ENCODE measurements at places on chromosomes 7 and 10.

DNA sequence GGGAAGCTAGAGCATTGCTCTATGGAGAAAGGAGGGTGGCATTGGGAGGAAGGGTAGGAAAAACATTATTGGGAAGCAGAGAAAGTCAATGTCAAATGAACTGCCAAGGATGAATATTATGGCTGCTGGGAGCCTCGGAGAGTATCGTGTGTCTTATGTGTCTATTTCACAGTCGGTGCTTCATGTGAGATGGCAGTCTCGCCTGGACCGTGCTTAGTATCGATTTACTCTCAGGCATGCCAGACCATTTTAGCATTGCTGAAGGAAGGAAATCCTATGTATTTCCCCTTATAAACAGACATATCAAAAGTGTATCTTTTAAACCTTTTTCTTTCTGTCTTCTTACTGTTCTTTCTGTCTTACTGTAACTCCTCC, 612.6 kb downstream of the AUTS2 start:
- no peak for DNase-seq

GRCh38 chr7:38561166-38561565, 70.0 kb downstream of the AMPH start:
- DNase-seq, result no peak

DNA sequence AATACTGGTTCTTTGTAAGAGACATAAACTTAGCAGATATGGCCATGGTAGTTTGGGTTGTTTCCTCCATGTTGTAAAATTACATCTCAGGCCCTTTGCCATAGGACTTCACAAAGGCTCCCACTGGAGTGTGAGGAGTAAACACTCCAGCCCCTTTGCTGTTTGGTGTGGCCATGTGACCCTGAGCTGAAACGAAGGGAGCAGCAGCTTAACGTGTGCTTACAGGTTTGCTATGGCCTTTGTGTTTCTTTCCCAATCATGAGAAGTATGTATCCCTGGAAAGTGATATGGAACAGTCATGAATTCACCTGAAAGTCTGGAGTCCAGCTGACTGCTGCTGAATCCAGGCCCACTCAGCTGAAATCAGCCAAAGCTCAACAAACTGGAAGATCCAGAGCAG, 23.8 kb upstream of the SFTPA1 start:
- no peak for DNase-seq

DNA sequence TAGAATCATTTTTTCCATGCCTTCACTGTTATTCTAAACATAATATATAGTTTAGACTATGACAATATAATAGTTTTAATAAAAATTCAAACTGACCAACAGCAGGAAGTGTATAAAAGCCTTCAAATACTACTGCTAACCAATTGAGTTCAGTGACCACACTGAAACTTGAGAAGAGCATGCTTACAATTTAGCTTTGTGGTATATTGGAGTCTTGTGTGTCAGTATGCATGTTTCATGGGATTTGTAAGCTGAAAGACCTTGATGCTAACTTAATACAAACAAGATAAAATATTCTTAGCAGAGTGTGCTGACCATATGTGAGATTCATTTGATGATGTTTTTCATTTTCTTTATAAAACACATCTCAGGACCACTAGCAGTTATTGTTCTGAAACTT, 395.5 kb downstream of the SUGCT start:
- DNase-seq, result no peak

DNA sequence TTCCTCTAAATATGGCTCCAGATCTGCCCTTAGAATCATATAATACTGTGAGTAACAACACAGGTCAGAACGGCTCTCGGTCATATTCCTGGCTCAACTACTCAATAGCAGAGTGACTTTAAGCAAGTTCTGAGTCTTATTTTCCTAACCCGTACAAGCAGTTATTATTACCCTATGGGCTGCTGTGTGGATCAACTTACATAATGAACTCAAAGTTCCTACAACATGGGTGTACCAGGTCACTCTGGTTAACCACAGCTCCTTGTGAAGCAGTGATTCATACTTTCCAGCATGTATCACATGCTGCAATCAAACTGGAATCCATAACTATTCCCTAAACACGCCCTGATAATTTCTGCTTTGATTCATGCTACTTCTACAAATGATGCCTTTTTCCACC, 107.3 kb downstream of the LRRN3 start:
- no peak for DNase-seq

- DNase-seq, result no peak
These were observed 29.2 kb upstream of the IL15RA start for GRCh38 chr10:6006546-6006945.

GRCh38 chr7:11935905-11936304, 103.9 kb upstream of the THSD7A start:
- DNase-seq, result no peak

- DNase-seq, result no peak
These were observed 224.3 kb upstream of the PHYHIPL start for GRCh38 chr10:58952162-58952601.

DNA sequence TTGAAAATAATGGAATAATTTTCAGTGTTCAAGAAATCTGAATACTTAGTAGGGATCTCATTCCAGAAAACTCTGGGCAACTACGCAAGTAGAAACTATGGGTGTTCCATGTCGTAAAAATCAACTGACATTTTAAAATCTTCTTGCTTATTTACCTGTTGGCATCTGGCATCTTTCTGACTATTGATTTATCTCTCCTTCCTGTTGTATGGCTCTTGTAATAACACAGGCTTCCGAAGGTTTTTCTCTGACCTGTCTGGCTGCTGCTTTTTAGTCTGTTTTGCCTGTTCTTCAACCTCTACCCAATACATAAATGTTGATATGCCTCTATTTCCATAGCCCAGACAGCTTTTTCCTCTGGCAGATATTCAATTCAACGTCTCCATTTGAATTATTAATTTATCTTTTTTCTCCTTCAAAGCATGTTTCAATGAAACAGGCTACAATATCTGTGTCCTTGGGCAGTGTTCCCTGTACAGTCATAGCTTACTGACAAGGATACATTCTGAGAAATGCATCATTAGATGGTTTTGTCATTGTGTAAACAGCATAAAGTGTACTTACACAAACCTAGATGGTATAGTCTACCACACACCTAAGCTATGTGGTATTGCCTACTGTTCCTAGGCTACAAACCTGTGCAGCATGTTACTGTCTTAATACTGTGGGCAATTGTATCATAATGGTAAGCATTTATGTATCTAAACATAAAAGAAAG, 105.9 kb upstream of the ETV1 start:
- DNase-seq, result no peak

DNA sequence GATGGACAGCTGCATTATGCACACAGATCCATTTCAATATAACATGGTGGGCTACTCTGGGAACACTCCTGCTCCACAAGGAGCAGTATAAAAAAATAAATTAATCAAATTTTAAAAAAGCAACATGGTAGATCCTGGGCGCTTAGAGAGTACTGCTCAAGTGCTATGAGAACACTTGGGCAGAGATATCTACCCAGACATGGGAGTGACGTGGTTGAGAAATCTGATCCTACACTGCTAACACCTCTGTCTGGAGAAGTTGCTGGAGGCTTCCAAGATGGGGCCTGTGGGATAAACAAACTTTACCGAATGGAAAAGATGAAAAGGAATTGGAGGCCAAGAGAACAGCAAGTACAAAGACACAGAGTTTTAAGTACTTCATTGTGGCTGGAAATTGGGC, 9.0 kb downstream of the NSMCE4A start:
- no peak for DNase-seq

- no peak for DNase-seq
These were observed 50.1 kb downstream of the PLEKHS1 start for GRCh38 chr10:113801569-113801968.

All from NCI-H1694 treated with DMSO at 0.1 percent for 48 hours (cell line).